Midbrain (tissue), 1 donor: ENCODE measurements at places on chromosomes 3 and 15.

- no peak for DNase-seq
Measured at GRCh38 chr15:63366451-63366850, 15.2 kb downstream of the CA12 start.

GRCh38 chr3:30170681-30171438 lies 435.5 kb upstream of the TGFBR2 start:
- no peak for DNase-seq

GRCh38 chr15:85094685-85095084 lies 113.0 kb downstream of the PDE8A start:
- DNase-seq: no peak

GRCh38 chr3:62538691-62539356 lies 165.5 kb upstream of the FEZF2 start:
- no peak for DNase-seq

DNA sequence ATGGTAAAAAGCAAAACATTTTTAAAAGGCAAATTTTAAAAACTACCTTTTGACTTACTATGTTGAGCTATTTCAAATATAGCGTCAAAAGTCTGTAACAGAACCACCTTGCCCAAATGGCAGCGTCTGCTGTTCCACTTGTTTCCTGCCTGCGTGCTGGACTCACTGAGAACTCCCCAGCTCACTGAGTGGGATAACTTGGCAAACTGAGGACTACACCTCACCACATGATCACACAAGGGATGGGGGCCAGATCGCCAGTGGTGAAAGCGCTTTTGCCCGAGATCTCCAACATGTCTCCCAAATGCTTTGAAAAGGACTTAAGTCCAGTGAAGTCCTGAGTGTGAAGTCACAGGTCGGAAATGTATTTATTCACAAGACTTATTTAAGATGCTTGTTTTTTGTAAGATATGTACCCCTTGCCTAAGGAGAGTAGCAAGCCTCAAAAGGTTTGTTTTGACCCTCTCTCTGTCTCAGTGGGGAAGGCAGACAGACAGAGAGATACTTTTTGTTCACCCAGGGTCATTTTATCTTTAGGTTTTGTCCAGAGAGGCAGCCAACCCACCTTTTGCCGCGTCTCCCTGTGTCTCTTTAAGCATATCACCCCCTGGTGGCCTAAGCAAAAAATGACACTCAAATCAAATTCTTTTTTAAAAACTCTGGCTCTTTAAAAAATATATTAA lies 192.6 kb downstream of the PDZRN3 start:
- peak; percentile 27 for DNase-seq

- peak; percentile 43 for DNase-seq
Measured at GRCh38 chr15:48962662-48963523, 826 bp downstream of the SHC4 start.

DNA sequence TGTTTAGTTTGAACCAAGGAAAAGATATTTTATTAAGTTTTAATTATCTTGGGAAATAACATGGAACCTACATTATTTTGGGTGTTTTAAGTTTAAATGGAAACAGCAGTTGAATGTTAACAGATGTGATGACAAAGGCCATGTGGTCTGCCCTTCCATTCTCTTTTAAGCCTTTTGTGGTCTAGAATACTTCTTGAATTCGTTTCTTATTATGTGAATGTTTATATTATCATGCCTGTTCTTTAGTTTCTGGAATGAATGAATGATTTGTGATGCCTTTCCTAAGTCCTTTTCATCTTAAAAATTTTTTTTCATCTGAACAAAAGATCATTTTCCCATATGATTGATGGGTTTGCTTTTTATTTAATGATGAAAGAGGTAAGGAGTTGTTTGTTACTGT lies 44.6 kb downstream of the SNRK start:
- DNase-seq: no peak

GRCh38 chr3:153749070-153749610 lies 372.1 kb upstream of the ARHGEF26 start:
- DNase-seq: no peak
